Left lung (tissue), 14 donors: ENCODE measurements at places on chromosomes 3 and 15. TPM values are rescaled to one million over a fixed set of nuclear protein-coding genes. Genes with fewer than 3 reads are reported as not detected.

The SLC7A14 gene
- total RNA-seq = not detected

DNA sequence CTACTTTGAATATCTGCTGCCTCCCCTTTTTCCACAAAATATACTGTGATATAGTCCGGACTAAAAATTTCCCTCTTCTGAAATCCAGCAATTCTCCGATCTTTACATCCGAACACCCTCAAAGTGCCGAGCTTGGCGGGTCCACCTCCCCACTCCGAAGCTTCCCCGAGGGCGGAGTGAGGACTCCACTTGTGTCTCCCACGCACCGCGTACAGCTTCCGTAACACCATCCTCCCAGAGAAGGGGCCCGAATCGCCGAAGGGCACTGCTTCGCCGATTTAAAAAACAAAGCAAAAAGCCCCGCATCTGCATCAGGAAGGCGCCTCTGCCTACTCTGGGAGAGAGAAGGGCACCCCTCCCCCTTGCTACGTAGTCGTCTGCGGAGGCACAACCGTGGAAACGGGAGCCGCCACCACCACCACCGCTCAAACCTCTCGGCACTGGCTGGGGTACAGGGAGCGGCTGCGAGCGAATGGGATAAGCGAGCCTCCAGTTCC lies 551 bp downstream of the NCBP2 start:
- peak overlapping the region; percentile 94 for H3K27ac ChIP-seq
- no peaks in the 10 kb centered on the region for H3K27me3 ChIP-seq
- DNase-seq = no peak
- no peaks in the 10 kb centered on the region for H3K36me3 ChIP-seq

GRCh38 chr15:101153801-101154656 lies 97.8 kb downstream of the CHSY1 start:
- no peak for DNase-seq
- H3K36me3 ChIP-seq = no peaks in the 10 kb centered on the region
- no peak overlapping the region for H3K27ac ChIP-seq
- H3K27me3 ChIP-seq = no peaks in the 10 kb centered on the region

DNA sequence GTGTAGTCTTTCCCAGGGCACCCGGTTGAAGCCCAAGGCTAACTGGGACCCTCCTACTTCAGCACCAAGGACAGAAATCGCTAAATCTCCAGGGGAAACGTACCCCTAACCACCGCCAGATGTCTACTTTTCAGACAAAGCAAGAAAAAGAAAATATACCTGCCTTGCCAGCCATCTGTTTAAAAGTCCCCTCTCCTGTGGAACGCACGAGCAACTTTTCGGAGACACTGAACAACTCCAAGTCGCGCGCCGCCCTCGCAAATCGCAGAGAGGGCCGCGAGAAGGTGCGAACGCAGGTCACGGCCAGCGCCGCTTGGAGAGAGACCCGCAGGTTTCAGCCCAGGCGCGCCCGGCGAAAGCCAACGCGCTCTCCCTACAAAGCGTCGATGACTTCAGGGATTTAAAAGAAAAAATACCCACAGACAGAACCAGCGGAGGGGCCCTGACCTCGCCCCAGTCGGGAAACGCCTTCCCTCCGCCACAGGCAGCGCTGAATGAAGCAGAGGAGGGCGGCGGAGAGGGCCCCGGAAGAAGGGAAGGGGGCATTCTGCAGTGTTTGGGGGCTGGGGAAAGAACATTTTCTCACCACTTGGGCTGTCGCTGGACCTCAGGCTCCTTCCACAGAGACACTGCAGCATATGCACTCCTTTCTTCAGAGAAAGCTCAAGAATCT lies 213.1 kb downstream of the FGF12 start:
- H3K36me3 ChIP-seq = no peaks in the 10 kb centered on the region
- peak; percentile 47 for DNase-seq
- H3K27ac ChIP-seq = no peak overlapping the region
- H3K4me3 ChIP-seq = peak overlapping the region; percentile 23
- peaks cover 60% of the 10 kb centered on the region for H3K27me3 ChIP-seq
